ENCODE measurements at places on chromosomes 13 and 19.
A peak's percentile ranks its signal among the peaks of the same experiment; 100 is the strongest.

DNA sequence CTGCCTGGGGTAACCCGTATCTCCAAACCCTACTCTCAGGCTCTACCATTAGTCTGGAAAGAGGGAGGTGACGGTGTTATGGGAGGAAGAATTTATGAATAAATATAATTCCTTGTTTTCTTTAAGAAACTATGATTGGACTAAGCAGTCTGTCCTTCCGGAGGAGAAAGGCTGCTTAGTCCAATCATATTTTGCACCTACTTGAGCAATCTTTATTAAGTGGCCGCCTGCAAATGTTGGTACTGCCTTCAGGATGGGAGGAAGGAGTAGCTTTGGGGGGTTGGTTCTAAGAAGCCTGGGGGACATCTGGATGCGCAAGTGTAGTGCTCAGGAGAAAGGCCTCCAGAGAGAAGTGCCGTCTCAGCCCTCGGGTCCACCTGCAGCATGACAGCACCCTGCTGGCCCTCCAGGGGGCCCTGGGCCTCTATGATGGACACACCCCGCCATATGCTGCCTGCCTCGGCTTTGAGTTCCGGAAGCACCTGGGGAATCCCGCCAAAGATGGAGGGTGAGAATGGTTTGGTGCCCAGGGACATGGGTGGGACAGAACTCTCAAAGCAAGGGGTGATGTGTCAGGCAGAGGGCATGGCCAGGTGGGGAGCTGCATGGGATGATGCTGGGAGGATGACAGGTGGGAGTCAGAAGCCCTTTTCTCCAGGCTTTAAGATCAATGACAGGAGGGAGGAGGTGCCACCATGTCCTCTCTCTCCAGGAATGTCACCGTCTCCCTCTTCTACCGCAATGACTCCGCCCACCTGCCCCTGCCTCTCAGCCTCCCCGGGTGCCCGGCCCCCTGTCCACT is 4.1 kb downstream of the ACP4 start:
- DNase-seq, result no peak

- no peak for DNase-seq
Measured at GRCh38 chr19:54451997-54452396, 3.0 kb downstream of the LENG8 start.

- DNase-seq, result no peak
Measured at GRCh38 chr13:25330541-25330940, 29.1 kb downstream of the NUP58 start.

DNA sequence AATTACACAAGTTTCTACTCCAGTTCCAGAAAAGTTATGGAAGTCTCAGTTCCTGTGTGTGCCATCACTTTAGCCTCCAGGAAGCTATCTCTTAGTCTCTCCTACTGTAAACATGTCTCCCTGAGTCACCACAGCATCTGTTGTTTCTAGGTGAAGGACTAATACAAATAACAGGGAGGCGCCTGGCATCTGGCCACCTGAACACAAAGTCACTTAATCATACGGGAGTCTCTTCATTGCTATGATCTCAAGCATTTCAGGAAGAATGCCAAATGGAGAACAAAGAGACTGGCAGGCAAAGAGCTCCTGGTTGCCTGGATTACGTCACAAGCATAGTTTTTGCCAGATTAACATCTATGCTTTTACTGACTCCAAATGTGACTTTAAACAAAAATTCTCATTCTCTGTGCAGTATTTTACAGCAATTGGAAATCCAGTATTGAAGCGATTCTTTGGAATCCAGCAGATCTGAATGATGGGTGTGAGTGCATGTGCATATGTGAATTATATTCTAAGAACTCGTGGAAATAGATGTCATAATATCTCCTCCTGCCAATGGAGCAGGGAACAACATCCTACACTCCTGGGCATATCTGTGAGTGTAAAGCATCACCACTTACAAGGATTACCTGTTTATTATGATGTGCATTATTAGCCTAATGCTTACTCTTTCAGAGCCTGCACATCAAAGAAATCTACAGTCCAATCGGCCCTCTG is 572.8 kb downstream of the PCDH9 start:
- peak; percentile 72 for DNase-seq

- DNase-seq, result peak; percentile 84
Measured at GRCh38 chr19:12092065-12092867, 27.7 kb downstream of the ZNF844 start.
